ENCODE measurements at places on chromosomes 16 and 17.

DNA sequence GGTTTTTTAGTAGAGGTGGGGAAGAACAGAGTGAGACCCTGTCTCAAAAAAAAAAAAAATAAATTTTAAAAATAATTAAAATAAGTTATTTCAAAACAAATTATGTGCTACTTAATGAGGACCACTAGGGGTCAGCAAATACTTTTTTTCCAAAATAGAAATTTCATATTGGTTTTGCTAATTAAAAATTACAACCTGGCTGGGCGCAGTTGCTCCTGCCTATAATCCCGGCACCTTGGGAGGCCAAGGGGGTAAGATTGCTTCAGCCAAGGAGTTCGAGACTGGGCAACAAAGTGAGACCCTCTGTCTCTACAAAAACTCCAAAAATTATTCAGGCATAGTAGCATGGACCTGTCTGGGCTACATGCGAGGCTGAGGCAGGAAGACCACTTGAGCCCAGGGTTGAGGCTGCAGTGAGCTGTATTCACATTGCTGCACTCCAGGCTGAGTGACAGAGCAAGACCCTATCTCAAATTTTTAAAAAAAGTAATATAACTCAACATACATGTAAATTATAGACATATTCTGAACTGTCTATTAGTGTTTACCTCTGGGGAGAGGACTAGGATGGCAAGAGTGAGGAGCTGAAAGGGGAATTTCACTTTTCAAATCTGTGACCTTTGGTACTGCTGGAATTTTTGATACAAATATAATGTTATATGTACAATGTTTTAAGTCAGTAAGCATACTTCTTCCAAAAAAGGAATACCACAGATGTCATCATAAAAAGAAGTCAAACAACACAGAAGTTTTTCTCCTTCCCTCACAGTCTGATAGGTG lies 8.1 kb downstream of the MEIOB start:
- H3K27ac ChIP-seq = no peak overlapping the region
- no peaks in the 10 kb centered on the region for H3K4me1 ChIP-seq
- H3K27me3 ChIP-seq = peaks cover 12% of the 10 kb centered on the region
- no peak overlapping the region for H3K4me3 ChIP-seq
- no peaks in the 10 kb centered on the region for H3K36me3 ChIP-seq

DNA sequence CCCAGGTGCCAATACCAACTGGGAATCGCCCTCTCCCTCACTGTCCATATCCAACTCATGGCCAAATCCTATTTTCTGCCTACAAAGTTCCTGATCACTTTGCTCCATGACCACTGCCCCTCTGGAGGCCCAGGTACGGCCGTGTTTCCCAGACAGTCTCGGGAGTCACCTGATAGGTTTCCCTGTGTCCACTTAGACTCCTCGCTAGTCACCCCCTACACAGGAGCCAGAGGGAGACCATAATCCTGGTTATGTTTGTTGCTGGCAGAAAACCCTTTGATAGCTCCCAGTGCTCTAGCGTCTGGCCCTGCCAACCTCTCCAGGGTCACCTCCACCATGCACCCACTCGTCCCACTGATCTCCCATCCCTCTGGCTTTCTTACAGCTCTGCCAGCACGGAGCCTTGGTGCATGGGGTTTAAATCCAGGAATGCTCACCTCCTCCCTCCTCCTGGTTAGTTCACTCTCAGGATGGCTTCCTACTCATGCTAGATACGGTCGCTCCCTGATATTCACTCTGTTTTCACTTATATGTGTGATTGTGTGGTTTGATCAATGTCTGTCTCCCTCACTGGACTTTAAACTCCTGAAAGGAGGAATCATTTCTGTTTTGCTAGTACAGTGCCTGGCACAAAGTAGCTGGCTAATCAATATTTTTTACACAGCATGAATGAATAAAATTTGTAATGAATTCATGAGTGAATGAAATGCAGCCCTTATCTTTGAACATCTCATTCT lies 7.5 kb upstream of the CALB2 start:
- DNase-seq = no peak
- H3K36me3 ChIP-seq = no peaks in the 10 kb centered on the region
- H3K4me1 ChIP-seq = no peaks in the 10 kb centered on the region
- H3K27ac ChIP-seq = no peak overlapping the region
- no peak overlapping the region for H3K4me3 ChIP-seq

DNA sequence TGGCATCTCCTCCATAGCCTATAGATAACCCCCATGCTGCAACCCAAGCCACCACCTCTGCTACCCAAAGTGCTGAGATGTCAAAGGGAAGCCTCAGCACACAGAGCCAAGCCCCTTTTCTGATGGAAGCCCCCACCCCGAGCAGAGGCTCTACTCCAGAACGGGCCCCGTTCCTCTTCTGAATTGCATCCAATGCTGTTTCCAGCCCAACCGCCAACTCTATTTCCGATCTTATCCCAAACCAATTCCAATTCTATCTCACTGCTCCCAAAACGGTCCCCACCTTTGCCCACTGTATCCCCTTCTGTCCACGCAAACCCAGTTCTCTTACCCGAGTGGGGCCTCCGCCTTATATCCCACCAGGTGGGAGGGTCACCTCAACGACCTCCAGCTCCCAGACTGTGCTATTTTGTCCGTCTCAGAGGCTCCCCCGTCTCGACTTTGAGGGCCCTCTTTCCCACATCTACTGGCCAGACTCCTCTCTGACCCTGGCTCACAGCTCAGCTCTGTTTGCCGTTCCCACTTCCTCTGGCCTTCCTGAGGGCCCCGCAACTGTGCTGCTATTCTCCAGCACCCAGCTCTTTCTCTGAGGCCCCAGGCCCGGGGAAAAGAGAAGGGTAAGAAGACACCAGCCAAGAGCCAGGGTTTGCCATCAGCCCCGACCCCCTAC lies 487 bp downstream of the SRL start:
- no peaks in the 10 kb centered on the region for H3K36me3 ChIP-seq
- no peaks in the 10 kb centered on the region for H3K27me3 ChIP-seq
- no peak for DNase-seq
- H3K4me1 ChIP-seq = peaks cover 13% of the 10 kb centered on the region
- no peak overlapping the region for H3K27ac ChIP-seq
- no peak overlapping the region for H3K4me3 ChIP-seq

DNA sequence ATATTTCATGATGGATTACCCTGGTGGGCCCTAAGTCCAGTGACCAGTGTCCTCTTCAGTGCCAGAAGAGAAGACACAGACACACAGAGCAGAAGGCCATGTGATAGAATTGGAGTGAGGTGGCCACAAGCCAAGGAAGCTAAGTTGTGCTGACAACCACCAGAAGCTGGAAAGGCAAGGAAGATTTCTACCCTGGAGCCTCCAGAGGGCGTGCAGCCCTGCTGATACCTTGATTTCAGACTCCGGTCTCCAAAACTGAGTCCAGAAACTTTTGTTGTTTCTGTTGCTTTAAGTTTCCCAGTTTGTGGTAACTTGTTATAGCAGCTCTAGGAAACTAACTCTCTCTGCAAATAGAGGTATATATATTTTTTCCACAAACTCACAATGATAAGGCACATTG lies 396.6 kb upstream of the ASIC2 start:
- H3K36me3 ChIP-seq = no peaks in the 10 kb centered on the region
- peaks cover 11% of the 10 kb centered on the region for H3K27me3 ChIP-seq
- no peak for DNase-seq
- H3K4me3 ChIP-seq = no peak overlapping the region

GRCh38 chr17:50467855-50468303 lies 801 bp downstream of the CHAD start:
- no peaks in the 10 kb centered on the region for H3K27me3 ChIP-seq
- H3K4me3 ChIP-seq = no peak overlapping the region
- no peak overlapping the region for H3K27ac ChIP-seq
- H3K4me1 ChIP-seq = peaks cover 23% of the 10 kb centered on the region
- DNase-seq = no peak

Data from common myeloid progenitor, CD34-positive (primary cell).